ENCODE measurements at places on chromosomes 7 and 10. TPM values are rescaled to one million over a fixed set of nuclear protein-coding genes. Genes with fewer than 3 reads are reported as not detected.

GRCh38 chr10:92156874-92157773, 133.8 kb downstream of the CPEB3 start:
- no peak for DNase-seq

- no peak for DNase-seq
These were observed 61.4 kb upstream of the ASAH2 start for GRCh38 chr10:50312464-50313437.

DNA sequence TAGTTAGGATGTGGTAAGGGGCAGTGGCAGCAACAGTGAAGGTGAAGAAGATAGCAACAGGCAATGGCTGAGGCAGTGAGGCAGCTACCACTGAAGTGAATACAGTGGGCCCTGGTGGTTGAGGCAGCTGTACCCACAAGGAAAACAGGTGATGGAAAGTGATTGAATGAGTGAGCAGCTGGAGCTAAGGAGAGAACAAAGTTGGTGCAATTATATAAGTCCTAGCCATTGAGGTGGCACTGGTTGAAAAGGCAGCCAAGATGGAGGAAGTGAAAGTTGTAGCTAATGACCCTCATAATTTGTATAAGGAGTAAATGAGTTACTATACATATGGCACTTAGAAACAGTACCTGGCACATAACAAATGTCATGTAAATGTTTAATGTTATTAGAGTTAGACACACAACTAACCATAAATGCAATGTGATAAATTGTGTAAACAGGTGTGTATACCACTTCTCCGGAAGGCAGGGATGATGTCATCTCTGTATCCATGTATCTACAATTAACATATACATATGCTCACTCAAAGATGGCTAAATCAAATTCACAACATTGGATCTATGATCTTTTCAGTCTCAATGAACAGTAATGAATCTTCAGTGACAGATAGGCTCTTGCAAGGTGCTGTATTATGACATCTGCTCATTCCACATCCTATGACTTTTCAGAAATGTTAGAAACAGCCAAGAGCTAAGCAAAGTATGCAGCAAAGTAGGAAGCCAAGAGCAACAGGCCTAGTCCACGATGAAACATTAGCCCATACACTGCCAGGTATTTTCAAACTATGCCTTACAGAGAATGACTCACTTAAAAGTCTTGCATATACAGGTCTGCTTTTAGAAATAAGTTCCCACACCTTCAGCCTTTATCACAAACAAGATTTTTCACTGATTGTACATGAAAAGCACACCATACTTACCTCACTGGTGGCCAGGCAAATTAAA, 10.7 kb downstream of the XPNPEP1 start:
- DNase-seq, result no peak

GNAT3 gene
- not detected for total RNA-seq

DNA sequence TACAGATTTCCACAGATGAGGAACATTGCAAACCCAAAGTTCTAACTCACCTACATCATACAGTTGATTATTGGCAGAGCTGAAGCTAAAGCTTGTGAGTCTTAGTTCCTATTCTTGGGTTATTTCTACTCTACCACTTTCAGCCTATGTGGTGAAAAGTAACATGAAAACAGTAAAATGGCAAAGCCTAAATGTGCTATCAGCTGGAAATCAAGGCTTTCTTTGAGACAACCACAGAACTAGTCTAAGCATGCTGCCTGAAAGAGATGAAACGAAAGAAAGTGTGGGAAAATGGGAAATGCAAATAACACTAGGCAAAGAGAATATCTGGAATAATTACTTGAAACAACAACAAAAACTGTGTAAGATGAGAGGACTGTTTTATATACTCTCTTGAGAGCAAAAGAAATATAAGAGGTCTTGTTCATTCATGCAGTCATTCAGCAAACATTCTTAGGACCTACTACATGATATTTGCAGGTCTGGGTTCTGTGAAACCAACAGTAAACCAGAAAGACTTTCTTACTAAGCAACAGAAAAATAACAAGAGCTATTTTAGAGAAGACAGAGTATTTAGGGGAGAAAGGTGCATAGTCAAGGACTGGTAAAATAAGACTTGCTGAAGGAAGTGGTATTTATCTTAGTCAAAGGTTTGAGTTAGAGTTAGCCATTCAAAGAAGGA, 437.1 kb downstream of the HTR7 start:
- DNase-seq, result no peak

DNA sequence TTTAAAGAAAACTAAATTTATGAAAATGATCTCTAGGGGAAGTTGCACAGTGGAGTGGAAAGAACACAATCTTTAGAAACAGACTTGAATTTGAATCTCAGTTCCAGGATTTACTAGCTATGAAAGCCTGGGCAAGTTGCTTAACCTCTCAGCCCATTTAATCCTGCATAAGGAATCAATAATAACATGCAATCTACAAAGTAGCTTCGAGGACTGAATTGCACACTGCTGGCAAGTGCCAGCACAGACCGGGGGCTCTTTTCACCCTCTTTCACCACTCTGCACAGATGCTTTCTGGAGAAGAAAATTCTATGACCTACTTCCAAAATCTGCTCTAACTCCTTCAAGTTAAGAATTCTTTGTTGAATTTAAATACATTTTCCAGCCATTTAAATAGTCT, 63.4 kb upstream of the ANK3 start:
- DNase-seq, result no peak

GRCh38 chr7:140136073-140136472, 40.7 kb downstream of the KDM7A start:
- DNase-seq, result no peak

DNA sequence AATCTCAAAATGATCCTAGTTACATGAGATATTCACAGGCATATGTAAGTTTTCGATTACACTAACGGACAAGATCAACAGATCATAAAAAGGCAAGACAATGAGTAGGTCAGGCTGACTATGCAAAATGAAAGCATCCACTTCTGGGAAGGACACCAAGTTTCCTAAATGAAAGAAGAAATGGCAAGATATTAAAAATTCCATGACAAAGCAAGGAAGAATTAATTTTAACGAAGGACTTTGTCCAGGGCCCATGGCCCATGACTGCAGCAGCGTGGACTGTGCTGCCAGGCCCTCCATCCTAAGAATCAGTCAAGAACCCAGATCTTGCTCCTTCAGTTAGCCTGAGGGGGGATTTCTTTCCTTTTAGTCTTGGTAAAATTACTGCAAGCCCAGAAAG, 182.4 kb upstream of the FRMD4A start:
- DNase-seq, result no peak

- no peak for DNase-seq
These were observed 1.2 kb downstream of the SORCS1 start for GRCh38 chr10:107163076-107163855.

DNA sequence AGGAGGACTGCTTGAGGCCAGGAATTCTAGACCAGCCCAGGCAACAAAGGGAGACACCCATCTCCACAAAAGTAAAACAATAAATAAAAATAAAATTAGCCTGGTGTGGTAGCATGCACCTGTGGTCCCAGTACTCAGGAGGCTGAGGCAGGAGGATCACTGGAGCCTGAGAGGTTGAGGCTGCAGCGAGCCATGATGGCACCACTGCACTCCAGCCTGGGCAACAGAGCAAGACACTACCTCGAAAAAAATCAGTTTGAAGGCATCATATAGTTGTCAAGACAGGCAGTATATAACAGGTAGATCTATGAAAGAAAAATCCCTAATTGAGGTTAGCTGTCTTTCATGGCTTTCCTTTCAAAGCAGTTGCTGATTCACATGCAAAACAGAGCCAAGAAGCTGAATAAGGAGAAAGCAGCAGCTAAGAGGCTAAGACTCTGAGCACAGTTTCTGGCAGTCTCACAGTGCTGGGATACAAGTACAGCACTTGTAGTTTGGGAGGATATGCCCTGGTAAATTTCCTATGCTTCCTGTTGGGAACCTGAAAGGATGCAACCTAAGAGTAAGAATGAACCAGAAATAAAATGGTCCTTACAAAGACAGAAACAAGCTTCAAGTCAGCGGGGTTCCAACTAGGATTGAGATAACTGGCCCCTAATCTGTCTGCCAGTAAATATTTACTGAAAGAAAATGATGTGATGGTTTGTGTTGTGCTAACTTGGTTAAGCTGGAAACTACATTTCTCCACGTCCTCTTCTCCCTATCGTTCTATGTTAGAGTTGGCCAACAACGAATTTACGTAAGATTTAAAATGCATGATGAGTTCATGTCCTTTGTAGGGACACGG, 368.5 kb upstream of the HPS1 start:
- no peak for DNase-seq

PTPRZ1 gene
- 0.72 TPM for total RNA-seq

DNA sequence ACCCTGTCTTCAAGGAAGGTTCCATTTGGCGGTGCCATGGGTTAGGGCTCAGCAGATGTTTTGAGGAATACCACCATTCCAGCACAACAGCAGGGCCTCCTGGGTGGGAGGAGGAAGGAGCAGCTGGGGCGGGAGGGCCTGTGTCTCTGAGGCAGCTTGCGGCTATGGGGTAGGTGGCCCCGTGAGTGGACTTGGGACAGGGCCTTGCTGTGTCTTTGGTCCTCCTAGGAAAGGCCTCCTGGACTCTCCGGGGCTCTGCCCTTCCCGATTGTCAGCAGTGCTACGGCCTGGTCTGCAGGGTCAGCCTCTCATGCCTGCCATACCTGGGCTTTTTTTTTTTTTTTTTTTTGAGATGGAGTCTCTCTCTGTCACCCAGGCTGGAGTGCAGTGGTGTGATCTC, 96.7 kb downstream of the PAXIP1 start:
- DNase-seq, result no peak
